ENCODE measurements at places on chromosomes 1 and 21.

GRCh38 chr1:179447489-179447888 lies 81.7 kb downstream of the AXDND1 start:
- DNase-seq: no peak

- DNase-seq: no peak
These were observed 1.9 kb downstream of the PLEKHA6 start for GRCh38 chr1:204357551-204358490.

DNA sequence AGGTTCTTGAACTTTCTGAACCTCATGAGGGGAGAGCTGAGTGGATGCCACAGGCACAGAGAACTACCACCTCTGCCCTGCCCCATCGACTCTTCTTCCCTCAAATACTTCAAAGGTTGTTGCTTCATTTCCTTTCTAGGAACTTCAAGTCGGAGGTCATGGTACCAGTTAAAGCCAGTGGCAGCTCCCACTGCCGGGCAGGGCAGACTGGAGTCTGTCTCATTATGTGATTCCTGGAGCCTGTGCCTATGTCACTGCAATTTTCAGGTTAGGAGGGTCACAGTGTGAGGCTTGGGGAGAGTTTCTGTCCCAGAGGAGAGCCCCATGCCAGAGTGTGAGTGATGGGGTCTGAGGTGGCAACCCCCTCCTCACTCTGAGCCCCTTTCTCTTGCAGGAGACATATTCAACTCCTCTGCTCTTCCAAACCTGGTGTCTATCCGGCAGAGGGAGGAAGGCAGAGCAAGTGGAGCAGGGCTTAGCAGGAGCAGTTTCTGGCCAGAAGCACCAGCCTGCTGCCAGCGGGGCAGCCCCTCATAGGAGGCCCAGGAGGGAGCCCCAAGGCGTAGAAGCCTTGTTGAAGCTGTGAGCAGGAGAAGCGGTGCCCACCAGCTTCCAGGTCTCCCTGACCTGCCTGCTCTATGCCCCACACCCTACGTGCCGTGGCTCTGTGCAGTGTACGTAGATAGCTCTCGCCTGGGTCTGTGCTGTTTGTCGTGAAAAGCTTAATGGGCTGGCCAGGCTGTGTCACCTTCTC lies 29.3 kb downstream of the CAMK1G start:
- DNase-seq: no peak

DNA sequence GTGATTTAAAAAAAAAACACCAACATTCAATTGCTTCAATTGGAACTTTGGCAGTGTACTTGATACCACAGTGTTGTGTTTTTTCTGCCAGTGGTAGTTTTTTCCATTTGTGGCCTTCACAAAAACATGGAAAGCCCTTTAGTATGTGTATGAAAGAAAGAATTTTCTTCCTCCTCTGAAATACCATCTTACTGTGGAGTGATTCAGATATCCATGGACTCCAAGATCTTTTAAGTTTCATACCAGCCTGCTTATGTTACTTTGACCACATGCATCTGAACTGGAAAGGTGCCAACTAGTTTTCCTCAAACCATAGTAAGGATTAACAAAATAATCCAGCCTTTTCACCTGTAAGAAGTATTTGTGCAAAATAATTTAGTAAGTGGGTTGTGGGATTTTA lies 3.4 kb downstream of the PPP2R5A start:
- DNase-seq: no peak

- no peak for DNase-seq
These were observed 738.4 kb downstream of the MATN1 start for GRCh38 chr1:29984862-29985605.

DNA sequence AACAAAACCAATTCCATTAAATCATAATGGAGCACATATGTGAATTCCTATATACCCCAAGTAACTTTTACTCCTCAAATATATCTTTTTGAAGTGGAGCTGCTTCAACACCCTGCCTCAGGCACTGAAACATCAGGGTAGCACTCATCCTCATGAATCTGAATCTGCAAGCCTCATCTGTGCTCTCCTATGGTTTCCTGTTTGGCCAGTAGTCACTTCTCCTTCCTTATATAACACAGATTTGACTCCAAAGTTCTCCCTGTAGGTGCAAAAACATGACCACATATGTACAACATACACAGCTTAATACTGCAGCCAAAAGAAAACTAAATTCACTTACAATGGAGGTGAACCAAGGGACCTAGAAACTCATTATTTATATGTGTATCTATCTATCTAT lies 7.2 kb downstream of the TRIT1 start:
- DNase-seq: no peak

GRCh38 chr1:174815036-174815435 lies 184.7 kb upstream of the CACYBP start:
- no peak for DNase-seq

- no peak for DNase-seq
These were observed 112.2 kb downstream of the DHRS3 start for GRCh38 chr1:12505639-12506280.

GRCh38 chr1:157949074-157949354 lies 44.4 kb upstream of the KIRREL1 start:
- DNase-seq: no peak

DNA sequence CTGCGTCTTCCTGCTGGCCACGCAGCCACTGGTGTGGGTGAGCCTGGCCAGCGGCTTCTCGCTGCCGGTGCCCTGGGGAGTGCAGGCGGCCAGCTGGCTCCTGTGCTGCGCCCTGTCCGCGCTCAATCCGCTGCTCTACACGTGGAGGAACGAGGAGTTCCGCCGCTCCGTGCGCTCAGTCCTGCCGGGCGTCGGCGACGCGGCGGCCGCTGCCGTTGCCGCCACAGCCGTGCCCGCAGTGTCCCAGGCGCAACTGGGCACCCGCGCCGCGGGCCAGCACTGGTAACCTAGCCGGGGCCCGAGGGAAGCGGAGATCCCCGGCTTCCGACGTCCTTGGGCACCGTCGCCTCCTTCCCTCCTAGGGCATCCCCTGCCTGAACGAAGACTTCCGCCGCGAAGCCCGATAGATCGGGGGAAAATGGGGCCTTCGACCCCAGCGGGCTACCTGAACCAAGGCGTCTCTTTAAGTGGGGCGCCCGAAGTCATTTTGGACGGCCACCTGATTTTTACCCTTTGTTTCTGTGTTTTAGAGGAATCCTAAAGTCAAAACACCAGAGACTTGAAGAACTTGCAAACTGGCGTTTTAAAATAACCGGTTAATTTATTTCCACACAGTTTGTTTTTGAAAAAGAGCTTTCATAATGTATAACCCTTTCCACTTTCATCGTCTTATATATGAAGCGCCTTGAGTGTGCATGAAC lies 2.0 kb downstream of the GPR88 start:
- DNase-seq: peak; percentile 18

DNA sequence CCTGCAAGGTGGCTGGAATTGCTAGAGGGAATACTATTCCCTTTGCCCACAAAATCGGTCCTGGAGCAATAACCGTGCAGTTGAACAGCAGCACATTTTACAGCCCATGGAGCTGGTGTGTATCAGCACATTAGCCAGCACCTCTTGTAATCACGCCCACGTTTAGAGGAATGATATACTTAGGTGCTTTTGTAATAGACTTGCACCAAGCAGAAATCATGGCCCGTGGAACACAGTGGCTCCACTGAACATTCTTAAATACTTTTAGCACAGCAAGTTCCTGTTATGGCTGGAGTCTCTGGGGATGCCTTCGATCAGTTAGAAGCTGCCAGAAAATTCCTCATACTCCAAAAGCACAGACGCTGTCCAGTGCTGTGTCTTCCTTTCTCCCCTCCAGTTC lies 218.1 kb upstream of the FAM78B start:
- DNase-seq: no peak

DNA sequence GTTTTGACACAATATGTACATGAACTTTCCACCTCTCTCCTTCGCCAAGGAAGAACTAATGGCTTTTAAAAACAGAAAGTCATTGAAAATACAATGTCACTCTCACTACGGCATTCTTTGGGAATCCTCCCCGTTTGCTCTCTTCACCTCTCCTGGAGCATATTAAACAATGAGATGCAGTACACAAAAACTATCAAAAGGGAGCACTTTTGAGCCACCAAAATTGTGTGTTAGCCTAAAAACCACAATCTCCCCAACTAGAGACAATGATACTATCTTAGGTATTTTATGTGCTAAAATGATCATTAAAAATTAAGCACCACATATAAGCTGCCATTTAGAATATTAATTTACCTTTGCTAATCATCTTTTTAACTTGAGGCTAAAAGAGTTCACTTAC lies 425.5 kb downstream of the KCTD3 start:
- no peak for DNase-seq

DNA sequence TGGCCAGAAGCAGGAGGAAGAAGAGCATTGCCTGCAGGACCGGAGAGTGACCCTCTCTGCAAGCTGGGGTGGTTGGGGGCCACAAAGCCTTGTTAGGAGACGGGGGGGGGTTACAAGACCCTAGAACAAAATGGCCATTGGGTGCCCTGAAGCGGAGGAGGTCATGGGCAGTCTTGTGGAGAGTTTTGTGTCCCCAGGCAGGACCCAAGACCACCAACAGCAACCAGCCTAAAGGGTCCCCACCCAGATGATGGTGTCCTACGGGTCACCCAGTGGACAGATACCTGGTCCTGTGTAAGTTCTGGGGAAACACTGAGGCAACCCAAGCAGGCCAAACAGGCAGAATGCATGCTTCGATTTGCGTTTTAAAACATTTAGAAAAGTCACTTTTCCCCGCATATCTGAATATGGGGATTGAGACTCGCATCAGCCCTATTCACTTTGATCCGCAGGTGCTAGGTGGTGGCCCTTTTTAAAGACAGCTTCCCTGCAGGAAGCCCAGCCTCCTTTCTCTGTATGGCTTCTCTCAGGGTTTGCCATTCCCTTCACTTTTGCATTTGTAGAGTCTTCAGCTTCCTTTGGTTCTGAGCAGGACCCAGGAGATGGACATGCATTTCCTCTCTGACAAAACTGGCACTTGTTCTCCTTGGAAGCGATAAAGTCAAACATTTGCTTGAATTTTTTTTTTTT lies 21.1 kb downstream of the GNG4 start:
- DNase-seq: no peak

DNA sequence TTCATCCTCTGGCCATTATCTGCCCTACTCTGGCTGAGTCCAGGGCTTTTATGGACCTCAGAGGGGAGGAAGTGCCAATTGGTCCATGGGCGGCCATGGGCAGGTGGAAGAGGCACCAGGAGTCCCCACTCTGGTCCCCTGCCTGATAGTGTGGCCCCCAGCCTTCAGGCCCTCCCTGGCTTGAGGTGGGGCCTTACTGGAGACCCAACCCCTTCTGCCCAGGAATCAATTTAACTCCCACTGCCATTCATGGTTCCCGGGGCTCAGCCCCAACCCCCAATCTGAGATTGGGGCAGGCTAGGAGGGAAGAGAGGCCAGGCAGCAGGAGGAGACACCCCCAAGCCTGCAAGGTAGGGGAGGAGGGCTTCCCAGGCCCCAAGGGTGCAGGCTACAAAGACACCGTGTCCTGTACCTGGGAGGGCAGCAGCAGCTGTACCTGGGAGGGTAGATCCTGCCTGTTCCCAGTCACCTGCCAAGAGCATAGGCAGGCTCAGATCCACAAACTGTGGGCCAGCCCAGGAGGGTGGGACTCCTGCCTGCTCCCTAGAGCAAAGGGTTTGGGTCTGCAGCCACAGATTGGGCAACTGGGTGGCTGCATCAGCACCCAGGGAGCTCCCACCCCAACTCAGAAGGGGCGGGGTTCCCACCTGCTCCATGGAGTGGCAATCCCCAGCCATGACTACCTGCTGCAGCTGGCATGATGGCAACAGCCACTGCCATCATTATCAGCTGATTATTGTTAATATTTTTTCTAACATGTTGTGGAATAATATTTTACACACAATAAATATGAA lies 1044.1 kb upstream of the B3GALT2 start:
- DNase-seq: no peak

DNA sequence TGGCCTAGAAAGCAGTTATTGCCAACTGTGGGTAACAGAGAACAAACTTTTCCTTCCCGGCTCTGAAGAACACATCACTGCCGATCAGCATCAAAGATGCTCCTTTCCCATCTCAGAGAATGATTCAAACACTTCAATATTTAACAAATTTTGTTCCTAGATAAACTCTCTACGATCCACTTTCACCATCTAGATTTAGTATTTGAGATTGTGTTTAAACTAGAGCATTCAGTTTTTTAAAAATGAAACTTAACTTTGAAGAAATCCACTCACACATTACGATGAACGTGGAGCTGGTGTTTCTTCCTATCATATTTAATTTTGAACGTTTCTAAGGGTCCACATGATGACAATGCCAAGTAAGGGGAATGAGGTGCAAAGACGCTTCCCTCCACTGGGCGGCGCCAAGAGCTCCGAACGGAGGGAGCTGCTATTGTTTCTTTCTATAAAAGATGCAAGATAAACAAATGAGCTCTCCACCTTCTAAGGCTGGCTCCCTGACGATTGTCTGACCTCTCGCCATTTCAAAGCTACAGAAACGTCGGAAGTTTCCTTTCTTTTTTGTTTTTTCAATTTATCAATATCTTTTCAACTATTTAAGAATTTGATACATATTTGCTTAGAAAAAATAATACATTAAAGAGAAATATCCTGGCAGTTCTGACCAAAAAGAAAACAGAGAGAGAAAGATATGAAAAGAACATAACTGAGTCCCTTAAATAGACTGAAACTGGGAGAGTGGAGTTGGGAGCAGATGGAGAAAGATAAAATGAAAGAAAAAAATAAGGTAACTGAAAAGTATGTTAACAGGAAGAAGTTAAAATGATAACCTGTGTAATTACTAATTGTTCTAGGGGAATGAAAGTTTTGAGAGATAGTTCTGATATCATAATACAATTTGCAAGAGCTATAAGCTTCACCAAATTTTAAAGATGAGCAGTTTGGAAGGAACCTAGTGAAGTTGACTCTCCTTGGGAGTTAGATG lies 4.4 kb upstream of the BARHL2 start:
- no peak for DNase-seq

GRCh38 chr1:55213885-55214211 lies 1.3 kb downstream of the USP24 start:
- no peak for DNase-seq

DNA sequence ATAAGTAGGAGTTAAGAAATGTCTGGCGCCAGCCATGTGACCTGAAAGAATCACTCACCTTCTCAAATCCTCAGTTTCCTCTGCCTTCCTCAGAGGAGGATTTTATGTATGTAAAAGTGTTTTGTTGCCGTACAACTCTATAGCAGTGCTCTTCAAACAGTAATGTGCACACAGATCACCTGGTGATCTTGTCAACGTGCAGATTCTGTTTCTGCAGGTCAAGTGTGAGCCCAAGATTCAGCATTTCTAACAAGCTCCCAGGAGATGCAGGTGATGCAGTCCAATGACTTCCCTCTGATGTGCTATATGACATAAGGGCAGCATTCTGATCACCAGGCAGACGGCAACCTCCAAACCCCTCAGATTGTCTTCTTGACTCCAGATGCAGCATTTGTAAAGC lies 83.7 kb downstream of the CDC7 start:
- DNase-seq: no peak

Data from progenitor cell of endocrine pancreas (in vitro differentiated cells).